ENCODE measurements at places on chromosomes 4 and X.

DNA sequence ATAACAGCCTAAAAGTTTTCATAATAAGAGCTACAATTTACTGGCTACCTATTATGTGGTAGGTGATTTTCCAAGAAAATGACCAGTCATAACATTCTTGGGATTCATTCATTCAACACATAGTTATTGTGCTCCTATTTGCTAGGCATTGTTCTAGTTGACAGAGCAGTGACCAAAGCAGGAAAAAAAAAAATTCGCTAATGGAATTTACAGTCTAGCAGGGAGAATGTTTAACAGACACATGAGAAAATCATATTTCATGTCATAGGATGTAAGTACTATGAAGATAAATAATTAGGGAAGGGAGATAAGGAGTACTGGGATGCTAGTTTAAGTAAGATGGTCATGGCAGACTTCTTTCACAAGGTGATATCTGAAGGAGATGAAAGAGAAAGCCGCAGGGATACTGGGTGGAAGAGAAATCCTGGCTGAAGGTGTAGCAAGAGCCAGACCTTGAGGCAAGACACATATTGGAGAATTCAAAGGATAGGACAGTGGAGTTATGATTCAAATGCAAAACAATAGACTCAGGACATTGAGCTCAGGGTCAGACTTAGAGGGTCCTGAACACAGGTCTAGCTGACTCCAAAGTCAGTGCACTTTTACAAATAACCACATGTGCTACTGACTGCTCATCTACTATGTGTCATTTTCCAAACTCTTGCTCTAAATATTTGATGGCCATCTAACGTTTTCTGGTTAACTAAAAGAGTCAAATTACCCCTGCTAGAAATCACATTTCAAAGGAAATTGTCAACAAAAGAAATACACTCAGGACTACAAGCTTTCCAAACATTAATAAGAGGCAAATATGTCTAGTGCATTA, 20.4 kb downstream of the SPCS3 start:
- no peak for DNase-seq

DNA sequence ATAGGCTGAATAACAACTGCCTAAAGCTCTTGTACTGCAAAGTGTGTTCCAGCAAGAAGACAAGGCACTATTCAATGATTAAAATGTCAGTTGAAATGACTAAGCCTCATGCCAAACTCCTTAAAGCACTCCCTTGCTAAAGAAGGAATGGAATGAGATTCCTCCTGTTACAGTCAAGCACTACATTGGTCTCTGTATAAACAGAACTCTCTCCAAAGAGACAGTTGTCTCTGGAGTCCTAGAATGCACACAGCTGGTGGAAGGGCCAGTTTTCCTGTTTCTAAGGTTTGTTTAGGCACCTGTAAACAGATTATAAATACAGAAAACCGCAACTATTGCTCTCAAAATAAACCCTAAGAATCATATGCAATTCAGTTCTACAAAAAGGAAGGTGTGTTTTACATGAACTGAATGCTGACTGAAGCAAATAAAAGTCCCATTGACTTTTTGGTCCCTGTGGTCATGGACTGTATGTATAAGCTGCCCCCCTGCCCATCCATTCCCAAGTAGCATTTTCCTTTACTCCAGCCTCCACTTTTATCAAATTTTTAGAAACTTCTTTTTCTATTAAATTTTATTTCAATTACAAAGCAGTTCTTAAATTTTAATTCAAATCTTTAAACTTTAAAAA, 47.0 kb downstream of the FAT1 start:
- no peak for DNase-seq

DNA sequence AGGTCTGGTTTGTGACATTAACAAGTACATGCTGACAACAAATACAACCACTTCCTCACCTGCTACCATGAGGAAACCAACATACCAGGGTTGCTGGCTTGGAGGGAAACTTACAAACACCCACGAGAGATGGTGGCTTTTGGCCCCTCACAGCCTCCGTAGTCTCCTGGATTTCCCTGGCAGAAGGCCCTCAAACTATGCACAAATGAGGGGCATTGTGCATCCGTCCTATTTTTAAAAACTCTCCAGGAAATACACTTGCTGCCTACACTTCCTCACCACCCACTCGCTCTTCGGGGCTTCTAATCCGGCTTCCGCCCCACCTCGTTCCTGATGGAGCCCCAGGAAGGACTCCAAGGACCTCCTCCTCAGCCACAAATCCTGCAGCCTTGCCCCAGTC, 355.0 kb upstream of the GATB start:
- no peak for DNase-seq

GRCh38 chr4:163484906-163485305, 9.6 kb upstream of the TMA16 start:
- DNase-seq, result peak; percentile 40

GRCh38 chr4:102696758-102697157, 64.0 kb downstream of the MANBA start:
- DNase-seq, result no peak

- no peak for DNase-seq
Observed at GRCh38 chrX:124488412-124489161, 142.2 kb downstream of the SH2D1A start.

DNA sequence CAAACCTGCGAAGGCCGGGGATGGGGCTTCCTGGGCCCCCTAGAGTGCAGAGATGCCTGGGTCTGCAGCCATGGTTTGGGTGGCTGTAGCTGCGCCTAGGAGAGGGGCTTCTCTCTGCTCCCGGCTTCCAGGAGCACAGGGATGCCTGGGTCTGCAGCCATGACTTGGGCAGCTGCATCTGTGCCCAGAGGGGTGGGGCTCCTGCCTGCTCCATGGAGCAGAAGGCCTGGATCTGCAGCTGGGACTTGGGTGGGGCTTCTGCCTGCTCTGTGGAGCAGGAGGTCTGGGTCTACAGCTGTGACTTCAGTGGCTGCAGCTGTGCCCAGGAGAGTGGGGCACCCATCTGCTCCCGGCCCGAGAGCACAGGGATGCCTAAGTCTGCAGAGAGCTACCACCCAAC, 20.8 kb downstream of the SPON2 start:
- no peak for DNase-seq

DNA sequence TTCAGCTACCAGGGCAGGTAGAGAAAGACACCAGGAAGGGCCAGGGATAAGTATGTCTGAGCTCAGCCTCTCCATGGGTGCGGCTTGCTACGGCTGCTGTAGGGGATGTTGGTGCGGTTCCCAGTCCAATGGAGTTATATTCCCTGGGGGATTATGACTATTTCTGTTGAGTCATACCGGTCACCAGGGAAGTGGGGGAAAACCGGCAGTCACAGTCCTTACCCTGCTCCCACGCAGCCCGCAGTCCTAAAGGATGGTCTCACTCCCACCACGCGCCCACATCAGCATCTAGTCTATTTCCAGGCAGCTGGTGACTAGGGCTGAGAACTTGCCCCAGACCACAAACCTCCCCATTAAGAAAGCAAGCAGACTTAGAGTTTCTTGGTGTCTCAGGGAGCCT, 191.6 kb downstream of the VEGFC start:
- DNase-seq, result no peak

DNA sequence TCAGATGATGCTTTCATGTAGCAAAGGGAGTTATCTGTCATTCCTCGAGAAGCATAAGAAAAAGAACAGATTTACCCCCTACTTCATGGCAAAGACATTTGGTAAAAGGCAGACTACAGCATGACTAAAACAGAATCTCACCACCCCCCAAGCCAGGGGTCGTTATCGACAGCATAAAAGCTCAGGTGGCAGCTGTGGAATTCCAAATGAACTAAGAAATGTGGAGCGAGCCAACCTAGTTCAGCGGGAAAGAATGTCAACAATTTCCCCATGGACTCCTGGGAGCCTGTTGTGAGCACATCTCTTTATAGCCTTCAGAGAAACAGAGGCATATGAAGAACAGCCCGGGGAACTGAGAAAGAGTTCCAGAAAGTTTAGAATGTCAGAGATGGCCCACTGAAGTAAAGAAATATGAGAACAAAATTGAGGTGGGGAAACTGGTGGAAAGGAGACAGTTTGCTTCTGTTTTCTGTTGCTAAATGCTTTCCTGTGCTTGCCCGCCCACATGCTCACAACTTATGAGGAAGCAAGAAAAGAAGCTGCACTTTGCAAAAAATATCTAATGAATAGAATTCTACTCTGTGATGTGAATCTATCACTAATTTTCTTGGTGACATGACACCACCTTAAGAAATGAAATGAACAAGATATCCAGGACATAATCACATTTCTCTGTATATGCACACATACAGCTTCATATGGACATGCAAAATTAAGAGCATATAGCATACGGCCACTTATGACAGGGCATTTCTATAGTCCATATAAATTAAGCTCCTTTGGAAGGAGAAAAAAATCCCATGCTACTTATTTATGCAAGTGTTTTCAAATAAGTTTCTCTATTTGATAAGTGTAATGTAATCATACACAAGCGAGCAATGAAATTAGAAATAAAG, 135.3 kb upstream of the MID1 start:
- DNase-seq, result no peak
